GM23338 (cell line): ENCODE measurements at places on chromosomes 4 and X.

DNA sequence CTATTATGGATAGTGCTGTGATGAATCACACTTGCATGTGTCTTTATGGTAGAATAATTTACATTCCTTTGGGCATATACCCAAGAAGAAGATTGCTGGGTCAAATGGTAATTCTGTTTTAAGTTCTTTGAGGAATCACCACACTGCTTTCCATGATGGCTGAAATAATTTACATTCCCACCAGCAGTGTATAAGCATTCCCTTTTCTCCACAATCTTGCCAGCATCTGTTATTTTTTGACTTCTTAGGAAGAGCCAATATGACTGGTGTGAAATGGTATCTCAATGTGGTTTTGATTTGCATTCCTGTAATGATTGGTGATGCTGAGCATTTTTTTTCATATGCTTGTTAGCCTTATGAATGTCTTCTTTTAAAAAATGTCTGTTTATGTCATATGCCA lies 1120.2 kb downstream of the ARAP2 start:
- DNase-seq: no peak

DNA sequence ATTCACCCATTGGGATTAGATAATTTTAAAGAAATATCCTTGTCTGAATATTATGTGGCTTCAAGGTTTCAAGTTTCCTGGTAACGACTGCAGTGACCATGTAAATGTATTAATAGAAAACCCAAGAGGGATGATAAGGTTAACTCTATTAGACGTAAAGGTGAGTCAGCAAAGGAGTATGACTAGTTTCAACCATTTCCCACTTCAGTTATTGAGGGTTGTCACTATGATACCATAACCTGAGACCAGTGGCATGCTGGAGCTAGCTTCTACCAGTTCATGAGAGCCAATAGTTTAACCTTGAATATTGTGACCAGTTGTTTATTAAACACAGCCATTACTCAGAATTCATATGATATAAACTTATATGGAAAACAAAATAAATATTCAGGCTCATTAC lies 270.1 kb downstream of the TMA16 start:
- DNase-seq: no peak

DNA sequence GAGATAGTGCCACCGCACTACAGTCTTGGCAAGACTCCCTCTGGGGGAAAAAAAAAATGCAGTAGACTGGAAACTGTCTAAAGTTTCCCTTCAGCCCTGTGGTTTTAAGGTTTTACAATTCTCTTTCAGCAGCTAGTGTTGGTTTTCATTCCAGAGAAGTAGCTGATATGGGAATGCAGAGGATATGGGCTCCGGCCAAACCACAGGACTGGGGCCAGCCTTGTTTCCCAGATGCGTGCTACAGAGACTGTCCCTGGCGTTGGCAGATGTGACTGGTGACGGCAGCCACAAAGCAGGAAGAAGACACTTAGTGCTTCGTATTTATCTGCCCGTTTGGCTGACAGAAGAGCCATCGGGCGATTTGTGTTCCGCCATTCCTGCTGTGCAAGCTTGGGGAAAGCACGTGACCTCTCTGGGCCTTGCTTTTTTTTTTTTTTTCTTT lies 43.2 kb downstream of the ZBTB49 start:
- no peak for DNase-seq

GRCh38 chr4:138596896-138597295 lies 354.7 kb upstream of the SLC7A11 start:
- no peak for DNase-seq

GRCh38 chrX:112668476-112669409 lies 11.0 kb downstream of the LHFPL1 start:
- peak; percentile 16 for DNase-seq

- no peak for DNase-seq
Observed at GRCh38 chrX:134186362-134187121, 50.4 kb upstream of the CCDC160 start.

- DNase-seq: peak; percentile 60
Observed at GRCh38 chr4:133320576-133321170, 171.6 kb downstream of the PCDH10 start.

DNA sequence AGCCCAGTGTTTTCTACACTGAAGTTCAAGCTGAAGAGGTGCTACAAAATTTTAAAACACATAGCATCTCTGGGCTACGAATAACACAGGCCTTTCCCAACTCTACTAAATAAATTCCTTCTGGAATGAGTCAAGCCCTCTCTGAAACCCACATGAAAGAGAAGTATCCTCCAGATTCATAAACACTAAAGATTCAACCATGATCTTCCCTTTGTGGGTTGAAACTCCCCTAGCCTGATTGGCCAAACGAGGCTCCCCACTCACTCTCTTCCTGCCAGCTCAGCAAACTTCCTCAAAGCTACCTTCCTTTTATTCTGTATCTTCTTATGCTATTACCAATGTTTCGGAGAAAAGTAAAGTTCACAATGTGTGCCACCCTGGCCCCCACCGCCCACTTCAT lies 95.4 kb downstream of the NKX6-1 start:
- no peak for DNase-seq

GRCh38 chrX:65643531-65644052 lies 23.9 kb upstream of the MSN start:
- no peak for DNase-seq

DNA sequence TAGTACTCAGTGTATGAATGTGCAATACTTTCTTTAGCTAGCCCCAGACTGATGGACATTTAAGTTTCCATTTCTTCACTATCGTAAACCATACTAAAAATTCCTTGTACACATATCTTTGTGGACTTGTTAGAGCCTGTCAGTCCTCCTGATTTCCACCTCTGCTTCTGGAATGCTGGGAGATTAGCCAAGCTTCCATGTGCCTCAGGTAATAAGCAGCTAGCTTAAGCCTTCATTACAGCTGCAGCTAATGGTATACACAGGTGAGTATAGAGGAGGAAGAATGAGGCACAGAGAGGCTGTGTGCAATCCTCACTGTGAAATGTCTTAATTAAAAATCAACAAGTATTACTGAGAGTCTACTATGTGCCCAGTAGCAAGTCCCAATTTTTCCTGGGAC lies 9.8 kb downstream of the SMIM9 start:
- DNase-seq: no peak

DNA sequence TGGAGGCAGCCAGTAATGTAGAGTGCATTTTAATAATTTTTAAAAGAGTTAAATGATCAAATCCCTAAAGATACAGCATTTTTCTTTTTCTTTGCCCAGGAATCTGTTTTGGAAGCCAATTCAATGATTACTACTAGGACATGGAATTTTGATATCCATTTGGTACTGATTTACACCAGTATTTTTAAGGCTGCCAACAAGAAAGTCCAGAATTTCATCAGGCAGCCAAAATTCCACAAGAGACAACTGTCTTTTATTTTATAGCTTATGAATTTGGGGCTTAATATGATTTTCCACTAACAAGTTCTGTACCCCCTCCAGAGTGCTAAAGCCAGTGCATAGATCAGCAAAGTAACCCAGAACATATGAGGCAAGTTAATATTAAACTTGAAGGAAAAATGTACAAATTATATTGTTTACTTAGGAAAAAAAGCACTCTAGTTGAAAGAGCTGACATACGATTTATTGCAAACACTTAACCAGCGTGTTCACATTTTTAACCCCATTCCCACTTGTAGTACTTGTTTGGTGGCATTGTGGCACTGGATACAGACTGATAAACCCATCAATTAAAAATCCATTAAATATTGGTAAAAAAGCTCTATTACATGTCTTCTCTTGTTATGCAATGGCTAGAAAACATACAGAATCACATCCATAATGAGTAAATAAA lies 259.7 kb downstream of the DCHS2 start:
- DNase-seq: no peak

GRCh38 chr4:37902212-37902611 lies 11.3 kb downstream of the TBC1D1 start:
- no peak for DNase-seq

- peak; percentile 67 for DNase-seq
Observed at GRCh38 chrX:17521871-17522693, 147.1 kb downstream of the NHS start.

DNA sequence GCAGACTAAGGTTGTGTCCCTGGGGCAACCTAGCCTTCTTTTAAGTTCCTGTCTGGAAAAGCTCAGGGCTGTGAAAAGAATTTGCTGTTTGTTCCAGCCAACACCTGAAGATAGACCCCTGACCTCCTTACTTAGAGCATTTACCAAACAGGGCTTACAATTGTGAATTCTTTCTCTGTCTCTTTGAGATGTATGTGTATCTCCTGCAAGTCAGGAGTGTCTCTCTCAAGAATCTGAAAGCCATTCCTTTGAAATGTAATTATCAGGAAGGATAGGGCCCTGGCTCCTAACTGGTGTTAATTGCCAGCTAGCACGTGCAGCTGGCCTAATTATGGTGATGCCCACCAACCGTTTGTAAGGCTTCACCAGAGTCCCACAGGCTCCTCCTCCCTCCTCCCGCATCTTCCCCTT lies 18.2 kb downstream of the CCNG2 start:
- peak; percentile 86 for DNase-seq

DNA sequence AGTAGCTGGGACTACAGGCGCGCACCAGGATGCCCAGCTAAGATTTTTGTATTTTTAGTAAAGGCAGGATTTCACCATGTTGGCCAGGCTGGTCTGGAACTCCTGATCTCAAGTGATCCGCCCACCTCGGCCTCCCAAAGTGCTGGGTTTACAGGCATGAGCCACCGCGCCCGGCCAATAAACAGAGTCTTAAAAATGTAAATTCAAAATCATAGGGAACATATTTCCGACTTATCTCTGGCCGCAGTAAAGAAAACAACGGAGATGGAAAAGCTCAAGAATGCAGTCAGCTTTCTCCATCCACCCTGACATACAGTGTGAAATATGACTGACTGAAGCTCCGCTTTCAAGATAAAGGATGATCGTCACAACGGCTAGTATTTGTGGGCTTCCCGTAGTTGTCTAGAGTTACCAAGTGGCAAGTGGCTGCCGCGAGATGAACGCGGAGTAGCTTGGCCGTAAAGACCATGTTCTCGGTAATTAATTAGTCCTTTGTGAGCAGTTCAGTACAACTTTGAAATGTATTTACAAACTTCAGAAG lies 495.1 kb upstream of the FAT1 start:
- DNase-seq: no peak

DNA sequence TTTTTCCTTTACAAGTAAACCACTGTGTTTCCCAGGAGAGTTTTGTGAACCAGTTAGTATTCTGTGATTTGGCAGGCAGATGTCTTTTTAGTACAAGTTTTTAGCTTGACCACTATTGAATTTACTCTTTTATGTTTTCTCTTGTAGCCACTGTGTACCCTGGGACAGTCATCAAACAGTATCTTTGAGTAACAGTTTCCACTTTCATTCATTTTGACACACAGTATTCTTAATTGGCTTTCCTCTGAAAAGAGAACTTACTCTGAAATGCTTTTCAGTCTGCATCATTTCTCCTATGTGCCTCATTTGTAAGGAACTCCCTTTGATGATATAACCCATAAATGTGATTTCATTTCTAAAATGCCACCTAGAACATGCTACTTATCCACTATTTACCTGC lies 476.5 kb downstream of the PDGFC start:
- DNase-seq: no peak

- peak; percentile 64 for DNase-seq
Observed at GRCh38 chrX:15930585-15930984, 76.0 kb upstream of the AP1S2 start.

- DNase-seq: peak; percentile 0
Observed at GRCh38 chrX:78650906-78651437, 8.2 kb downstream of the RTL3 start.

GRCh38 chr4:105455998-105456397 lies 17.9 kb downstream of the PPA2 start:
- no peak for DNase-seq

- DNase-seq: no peak
Observed at GRCh38 chr4:57682275-57682674, 572.1 kb upstream of the IGFBP7 start.

DNA sequence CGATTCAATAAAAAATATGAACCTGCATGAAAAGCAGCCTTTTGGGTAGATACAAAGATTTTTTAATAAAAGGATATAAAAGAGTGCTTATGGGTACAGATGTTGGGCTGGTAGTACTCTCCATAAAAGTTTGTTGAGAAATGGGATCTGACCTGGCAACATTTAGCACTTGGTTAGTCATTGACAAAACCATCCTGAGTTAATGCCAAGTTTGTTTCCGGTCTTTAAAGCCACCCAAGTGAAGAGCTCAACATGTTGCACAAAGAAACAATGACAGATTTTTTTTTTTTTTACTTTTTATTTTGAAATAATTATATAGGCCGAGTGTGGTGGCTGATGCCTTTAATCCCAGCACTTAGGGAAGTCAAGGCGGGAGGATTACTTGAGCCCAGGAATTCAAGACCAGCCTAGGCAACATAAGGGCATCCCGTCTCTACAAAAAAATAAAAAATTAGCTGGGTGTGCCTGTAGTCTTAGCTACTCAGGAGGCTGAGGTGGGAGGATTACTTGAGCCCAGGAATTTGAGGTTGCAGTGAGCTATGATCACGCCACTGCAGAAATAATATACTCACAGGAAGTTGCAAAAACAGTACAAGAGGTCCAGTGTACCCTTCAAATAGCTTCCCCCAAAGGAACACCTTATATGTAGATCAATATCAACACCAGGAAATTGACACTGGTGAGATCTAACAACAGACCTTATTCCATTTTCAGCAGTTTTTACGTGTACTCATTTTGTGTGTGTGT lies 16.6 kb downstream of the CHST7 start:
- no peak for DNase-seq

DNA sequence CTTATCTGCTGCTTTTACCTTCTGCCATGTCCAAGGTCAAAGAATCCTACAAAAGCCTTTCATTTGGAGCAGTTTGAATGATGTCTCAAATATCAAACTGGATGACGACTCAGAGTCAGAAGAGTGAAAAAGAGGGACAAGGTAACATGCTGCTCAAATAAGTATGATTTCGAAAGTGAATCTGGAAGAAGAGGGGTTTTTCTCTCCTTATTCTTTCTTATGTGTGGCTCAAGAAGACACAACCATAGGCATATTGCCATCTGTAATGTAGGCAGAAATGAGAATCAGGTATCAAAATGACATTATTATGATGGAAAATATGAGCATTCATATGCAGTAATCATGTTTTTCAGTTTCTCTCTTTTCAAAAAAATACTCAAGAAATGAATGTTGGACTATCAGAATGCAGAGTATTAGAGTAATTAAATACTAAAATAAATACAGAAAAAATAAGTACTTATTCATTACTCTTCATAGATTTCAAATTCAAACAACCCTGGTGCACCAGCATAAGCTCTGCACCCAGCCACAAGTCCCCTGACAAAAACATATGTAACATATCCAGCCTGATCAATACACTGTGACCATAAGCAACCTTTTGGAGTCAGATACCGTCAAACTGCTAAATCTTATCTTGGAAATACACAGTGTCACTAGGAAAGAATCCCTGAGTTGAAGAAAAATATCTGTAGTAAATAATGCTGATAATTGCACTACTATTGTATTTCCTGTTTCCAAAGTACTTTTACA lies 468.6 kb downstream of the INPP4B start:
- DNase-seq: no peak

- DNase-seq: no peak
Observed at GRCh38 chrX:64338296-64338695, 57.0 kb downstream of the MTMR8 start.
